ENCODE measurements at places on chromosomes 16 and 17.

DNA sequence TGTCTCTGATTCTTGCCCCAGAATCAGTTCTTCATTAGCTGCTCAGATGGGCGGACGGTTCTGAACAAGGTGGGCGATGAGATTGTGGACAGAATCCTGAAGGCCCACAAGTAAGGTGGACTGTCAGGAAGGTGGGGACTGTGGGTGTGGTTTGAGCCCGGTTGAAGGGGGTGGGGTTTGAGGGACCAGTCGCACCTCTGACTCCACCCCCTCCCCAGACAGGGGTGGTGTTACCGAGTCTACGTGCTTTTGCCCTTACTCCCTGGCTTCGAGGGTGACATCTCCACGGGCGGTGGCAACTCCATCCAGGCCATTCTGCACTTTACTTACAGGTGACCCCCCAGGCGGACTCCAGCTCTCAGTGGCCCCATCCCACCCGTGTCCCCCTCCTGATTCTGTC, 11.3 kb downstream of the PLD2 start:
- DNase-seq: no peak

DNA sequence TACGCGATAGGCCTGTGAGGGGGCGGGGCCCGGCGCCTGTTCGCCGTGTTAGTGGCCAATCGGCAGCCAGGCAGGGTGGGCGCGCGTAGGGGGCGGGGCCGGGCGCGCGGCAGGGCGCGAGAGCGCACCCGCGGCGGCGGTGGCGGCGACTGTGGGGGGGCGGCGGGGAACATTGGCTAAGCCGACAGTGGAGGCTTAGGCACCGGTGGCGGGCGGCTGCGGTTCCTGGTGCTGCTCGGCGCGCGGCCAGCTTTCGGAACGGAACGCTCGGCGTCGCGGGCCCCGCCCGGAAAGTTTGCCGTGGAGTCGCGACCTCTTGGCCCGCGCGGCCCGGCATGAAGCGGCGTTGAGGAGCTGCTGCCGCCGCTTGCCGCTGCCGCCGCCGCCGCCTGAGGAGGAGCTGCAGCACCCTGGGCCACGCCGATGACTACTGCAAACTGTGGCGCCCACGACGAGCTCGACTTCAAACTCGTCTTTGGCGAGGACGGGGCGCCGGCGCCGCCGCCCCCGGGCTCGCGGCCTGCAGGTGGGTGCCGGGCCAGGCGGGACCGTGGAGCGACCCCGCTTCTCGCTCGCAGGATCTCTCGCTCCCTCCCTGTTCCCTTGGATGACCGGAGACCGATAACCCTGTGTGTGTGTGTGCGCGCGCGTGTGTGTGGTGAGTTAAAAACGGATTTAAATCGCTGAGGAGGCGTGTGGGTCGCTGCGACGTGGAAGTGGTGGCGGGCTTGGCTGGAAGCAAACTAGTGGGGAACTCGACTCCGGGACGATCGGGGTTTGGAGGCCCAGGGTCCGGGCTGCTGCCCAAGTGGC, at the start of gene NFATC3:
NFATC3 (plus strand) TSS at position 112 of the 813 bp plus-strand sequence; CDS start at position 424, 312 bp downstream.
- DNase-seq: peak; percentile 81

DNA sequence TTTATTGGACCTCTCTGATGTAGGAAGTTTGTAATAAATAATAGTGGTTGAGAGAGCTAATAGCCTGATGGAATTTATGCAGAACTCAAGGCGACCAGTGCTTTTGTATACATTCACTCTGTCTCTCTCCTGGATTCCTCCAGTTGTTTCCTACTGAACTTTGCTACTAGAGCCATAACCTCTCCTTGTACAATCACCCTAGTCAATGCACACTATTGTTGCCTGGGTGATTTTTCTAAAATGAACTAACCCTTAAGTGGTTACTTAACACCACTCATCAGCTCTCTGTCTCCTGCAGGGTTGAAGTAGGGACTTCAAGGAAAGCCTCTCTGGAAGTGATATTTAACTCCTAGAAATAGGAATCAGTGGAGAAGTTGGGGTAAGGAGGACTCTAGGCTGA, 9.7 kb downstream of the PHKB start:
- no peak for DNase-seq

DNA sequence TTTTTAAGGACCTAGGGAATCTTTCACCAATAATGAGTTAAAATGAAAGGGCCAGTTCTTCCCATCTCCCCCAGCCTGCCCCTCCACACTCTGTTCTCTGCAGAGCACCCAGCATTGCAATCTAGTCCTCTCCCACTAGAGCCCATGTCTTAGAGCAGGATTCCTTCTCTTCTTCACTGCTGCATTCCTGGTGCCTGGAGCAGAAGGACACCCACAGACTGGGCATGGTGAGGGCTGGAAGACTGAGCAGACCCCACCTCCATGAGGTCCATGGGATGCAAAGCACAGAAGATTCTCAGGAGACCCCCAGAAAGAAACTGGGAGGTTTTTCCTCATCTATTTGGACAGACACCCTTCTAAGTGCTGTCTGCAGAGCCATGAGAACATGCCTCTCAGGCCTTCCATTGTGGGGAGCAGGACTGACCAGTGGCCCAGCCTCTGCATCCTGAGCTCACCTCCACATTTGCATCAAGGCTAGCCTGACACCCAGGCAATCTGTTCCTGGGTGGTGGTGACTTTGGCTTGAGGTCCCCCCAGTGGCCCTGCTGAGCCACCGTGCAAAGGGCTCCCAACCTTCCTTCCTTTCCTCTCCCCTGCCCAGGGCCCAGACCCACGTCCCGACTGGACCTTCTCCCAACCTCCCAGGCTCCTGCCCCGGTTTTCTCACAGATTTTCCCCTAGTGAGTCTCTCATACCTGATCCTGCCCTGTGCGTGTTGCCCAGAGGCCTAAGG, 74.2 kb upstream of the ZNF469 start:
- DNase-seq: no peak

Data from NCI-H446 treated with DMSO at 0.1 percent for 48 hours (cell line).